ENCODE measurements at places on chromosomes 16 and 17.
A peak's percentile ranks its signal among the peaks of the same experiment; 100 is the strongest.

DNA sequence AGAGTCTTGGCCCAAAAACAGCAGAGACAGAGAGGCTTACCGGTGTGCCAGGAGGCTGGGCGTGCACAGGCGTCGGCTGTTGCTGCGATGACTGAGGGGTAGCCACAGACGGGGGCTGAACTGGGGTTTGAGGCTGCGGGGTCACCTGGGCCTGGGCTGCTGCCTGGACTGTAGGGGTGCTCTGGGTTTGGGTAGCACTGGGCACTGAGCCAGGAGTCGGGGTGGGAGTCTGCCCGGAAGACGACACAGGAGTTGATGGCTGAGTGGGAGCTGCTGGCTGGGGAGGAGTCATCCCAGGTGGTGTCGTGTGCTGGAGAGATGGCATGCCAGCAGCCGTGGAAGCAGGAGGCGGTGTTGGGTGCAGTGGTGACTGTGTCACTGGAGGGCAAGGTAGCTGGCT lies 53.2 kb upstream of the TRAP1 start:
- DNase-seq = no peak

- DNase-seq = peak; percentile 38
These were observed 17.3 kb upstream of the WFDC1 start for GRCh38 chr16:84277244-84277823.

DNA sequence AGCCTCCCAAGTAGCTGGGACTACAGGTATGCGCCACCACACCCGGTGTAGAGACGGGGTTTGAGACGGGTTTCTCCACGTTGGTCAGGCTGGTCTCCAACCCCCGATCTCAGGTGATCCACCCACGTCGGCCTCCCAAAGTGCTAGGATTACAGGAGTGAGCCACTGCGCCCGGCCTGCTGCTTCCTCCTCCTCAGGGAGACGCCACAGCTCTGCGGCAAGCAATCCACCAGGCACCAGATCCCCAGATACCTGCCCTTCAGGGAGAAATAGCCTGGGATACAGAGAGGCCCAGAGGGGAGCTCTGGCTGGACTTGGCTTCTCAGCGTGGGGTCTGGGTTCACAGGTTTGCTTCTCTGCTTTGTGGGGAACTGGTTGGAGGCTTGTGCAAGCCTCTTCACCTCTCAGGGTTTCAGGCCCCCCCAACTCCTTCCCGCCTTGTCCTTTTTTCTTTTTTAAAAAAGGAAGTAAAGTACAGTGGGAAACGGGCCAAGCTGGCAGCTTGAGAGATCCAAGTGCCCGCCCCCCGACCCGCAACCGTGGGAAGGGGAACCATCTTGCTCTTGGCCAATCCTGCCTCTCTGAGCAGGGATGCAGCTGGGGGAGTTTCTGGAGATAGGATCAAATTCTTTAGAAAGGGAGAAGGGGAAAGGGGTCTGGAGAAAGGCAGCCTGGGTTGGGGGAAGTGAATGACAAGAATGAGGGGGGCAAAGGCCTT lies 2.6 kb upstream of the SPHK1 start:
- no peak for DNase-seq

GRCh38 chr17:49278076-49278475 lies 47.5 kb upstream of the PHOSPHO1 start:
- no peak for DNase-seq

DNA sequence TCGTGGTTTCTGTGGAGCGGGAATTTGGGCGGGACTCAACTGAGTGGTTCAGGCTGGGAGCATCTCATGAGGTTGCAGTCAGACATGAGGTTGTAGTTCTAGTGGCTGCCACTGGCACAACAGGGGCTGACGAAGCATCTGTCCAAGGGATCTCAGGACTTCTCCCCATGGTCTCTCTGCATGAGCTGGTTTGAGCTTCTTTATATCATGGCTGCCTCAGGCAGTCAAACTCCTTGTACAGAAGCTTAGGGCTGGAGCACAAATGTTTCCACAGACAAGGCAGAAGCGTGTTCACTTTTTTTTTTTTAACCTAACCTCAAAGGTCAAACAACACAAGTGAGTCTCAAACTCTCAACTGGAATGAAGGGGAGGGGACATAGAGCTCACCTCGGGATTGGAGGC lies 243.3 kb downstream of the MSI2 start:
- no peak for DNase-seq

DNA sequence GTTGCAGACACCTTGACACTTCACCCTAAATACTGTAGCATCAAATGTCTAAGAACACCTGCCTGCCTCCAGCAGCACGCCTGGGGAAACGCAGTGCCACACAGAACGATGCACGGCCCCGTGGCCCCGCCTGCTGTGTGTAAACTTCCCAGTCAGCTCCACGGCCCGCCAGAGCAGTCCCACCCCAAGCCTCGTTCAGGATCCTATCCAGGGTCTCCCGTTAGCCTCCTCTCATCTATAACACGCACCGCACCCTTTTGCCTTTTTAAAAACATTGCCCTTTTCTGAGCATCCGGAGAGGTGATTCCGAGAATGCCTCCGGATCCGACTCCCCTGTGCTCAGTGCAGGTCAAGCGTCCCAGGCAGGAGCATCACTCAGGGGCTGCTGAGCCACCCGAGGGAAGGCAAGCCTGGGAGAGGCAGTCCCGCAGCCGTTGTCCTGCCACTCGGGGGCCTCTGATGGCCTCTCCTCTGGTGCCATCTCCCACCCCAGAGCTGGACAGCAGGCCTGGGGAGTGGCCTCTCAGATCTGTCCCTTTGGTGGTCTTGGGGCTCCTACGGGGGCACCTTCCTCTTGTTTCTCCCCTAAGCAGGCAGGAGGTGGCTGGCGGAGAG lies 37.9 kb upstream of the SLC38A10 start:
- no peak for DNase-seq

GRCh38 chr17:48261297-48261880 lies 153.8 kb downstream of the SNX11 start:
- peak; percentile 7 for DNase-seq

DNA sequence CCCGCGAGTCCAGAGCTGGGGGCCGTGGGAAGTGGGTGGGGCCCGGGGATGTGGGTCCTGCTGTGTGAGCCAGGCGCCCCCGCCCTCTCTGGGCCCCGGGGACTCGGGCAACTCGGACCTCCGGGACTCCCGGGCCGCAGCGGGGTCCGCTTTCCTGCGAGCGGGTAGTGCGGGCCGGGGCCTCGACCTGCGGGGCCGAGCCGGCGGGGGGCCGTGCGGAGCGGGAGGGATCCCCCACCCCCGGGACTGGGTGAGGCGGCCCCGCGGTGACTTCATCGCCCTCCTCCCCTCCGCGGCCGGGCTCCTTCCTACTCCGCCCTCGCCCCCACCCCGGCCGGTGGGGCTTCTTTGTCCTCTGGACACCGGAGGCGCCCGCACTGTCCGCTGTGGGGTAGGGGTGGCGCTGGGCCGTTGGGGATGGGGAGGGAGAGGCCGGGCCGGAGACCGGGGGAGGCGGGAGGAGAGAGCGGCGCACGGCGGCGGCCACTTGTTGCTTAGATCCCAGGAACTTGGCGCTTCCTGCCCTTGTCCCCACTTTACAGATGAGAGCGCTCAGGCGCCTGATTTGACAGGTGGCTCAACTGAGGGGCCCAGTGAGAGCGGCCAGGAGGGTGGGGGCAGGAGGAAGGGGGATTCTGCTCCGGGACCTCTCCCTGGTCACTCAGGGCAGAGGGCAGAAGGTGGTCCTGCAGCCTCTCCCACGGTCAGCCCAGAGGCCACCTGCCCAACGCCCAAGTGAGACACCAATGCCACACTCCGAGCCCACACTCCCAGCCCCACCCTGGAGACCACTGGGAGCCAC lies 874 bp downstream of the CMTM3 start:
- DNase-seq = peak; percentile 1

GRCh38 chr17:31532081-31532480 lies 140.6 kb downstream of the RAB11FIP4 start:
- no peak for DNase-seq

- no peak for DNase-seq
These were observed 50.8 kb upstream of the SMIM36 start for GRCh38 chr17:55561973-55562495.

DNA sequence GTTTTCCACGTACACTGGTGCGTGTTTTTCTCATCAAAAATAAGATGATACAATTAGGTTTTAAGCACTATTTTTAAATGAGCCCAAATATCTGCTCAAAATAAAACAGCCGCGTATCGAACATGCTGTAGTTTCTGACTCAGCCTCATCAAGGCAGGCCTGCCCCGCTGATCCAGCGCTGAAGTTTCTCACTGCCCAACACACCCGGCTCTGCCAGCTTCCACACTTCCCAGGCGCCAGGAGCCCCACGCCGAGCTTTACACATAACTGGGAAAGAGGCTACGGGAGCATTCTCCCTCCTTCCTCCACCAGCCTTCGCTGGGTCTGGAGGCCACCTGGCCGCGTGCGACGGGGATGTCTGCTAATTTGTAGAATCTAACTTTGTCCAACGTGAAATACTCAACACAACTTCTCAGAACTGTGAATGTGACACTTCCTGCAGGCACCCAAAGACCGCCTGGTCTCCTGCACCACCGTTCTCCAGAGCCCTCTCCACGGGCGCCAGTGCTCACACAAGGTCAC lies 42.1 kb downstream of the MAP1LC3B start:
- DNase-seq = no peak

GRCh38 chr16:4362476-4363135 lies 9.0 kb upstream of the VASN start:
- DNase-seq = no peak

- no peak for DNase-seq
These were observed at the start of gene CCL3 for GRCh38 chr17:36089888-36090836. Gene CCL3, minus strand, starts transcription at chr17:36090143. Its CDS starts 85 bp downstream, at chr17:36090058.

- no peak for DNase-seq
These were observed at the start of gene B4GALNT2 for GRCh38 chr17:49132699-49133364. Gene B4GALNT2, plus strand, starts transcription at chr17:49132769. Its CDS starts 24 bp downstream, at chr17:49132793.

DNA sequence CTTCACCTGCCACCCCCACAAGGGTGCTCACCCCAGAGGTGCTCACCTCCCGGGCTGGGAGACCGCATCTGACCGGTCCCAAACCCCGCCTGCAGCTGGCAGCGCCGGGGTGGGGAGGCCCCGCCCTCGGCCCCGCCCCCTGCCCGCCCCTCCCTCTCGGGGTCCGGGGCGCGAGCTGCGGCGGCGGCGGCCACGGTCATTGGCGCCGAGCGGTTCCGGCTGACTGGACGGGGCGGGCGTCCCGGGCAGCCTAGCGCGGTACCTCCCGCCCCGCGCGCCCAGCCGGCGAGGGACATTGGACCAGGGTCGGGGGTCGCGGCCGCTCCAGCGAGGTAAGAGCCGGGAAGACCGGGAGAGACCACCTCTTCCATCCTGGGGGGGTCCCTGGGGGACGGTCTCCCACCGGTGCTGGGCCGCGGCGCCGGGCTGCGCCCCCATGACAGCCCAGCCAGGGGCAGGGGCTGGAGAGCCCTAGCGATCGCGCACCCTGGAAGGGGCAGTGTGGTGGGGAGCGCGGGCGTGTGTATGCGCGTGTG lies at the start of gene CACNG5:
Gene CACNG5 (plus strand): TSS at position 199 of the 536 bp plus-strand sequence. CDS start 42,216 bp downstream, outside the sequence.
- no peak for DNase-seq

GRCh38 chr17:31789707-31790505 lies 69.1 kb downstream of the COPRS start:
- no peak for DNase-seq

- DNase-seq = no peak
These were observed 7.7 kb downstream of the MIEF2 start for GRCh38 chr17:18267927-18268711.

- DNase-seq = no peak
These were observed 23.7 kb downstream of the ZNF267 start for GRCh38 chr16:31897283-31897682.

- no peak for DNase-seq
These were observed 133.0 kb downstream of the CHD9 start for GRCh38 chr16:53187775-53188174.

GRCh38 chr16:19503461-19504075 lies 18.3 kb downstream of the GDE1 start:
- no peak for DNase-seq

GRCh38 chr17:50657054-50657453 lies 22.4 kb downstream of the ABCC3 start:
- DNase-seq = no peak

Measured in HFFc6 (cell line).